Activated CD4-positive, alpha-beta T cell treated with anti-CD3 and anti-CD28 coated beads, Interleukin-2, amount 50 U/mL, for 16 hours (primary cell): ENCODE measurements at places on chromosomes 7 and 10.

GRCh38 chr10:110364531-110364937 lies 59.8 kb upstream of the SMNDC1 start:
- no peak for DNase-seq

GRCh38 chr10:29840516-29841276 lies 205.9 kb upstream of the SVIL start:
- no peak for DNase-seq

DNA sequence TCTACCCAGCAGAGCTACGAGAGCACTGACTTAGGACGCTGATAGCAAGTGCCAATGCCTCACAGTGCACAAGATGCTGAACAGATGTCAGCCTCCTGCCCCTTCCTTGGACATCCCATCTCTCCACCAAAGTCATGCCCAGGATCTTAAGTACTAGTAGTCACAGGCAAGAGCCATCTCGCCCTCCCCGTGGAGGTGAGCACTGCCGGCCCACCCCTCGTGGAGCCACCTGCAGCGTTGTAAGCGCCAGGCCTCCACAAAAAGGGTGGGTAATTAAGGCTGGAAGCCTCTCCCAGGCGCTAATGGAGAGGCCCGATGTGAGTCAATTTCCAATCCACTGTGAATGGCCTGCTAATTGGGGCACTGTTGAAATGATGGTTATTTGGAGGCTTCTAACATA lies 156.2 kb downstream of the GRID1 start:
- no peak for DNase-seq

DNA sequence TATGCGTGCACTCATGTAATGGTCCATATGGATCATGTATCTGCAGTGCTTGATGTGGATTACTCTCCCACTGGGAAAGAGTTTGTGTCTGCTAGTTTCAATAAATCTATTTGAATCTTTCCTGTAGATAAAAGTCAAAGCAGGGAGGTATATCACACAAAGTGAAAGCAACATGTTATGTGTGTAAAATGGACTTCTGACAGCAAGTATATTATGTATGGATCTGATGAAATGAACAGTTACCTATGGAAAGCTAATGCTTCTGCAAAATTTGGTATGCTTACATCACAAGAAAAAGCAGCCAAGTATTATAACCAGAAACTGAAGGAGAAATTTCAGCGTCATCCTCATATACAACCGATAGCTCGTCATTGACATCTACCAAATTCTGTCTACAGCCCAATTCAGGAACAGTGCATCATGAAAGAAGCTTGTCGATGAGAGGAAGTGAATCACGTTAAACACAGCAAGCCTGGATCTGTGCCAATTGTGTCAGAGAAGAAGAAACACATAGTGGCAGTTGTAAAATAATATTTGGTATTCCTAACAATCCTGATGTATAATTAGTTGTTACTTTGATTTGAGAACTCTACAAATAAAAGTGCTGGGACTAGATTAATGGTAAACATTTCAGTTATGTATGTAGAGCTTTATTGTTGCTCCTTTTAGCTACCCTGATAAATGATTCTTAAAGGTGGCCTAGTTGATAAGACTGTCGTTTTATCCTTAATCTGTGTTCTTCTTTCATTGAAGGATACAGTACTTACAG lies 14.2 kb upstream of the SYPL1 start:
- peak; percentile 41 for DNase-seq

DNA sequence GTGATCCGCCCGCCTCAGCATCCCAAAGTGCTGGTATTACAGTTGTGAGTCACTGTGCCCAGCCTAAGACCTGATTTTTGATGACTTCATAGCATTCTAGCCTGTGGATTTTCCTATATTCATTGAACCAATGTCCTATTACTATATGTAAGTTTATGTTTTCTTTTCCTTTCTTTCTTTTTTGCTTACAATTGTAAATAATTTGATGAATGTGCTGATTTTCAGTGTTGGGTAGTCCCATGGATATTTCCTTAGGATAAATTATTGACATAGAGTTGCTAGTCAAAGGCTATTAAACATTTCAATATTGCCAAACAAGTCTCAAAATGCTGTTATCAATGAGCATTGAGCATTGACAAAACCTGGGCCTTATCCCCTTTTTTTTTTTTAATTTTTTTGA lies 9.9 kb upstream of the PHYH start:
- no peak for DNase-seq

DNA sequence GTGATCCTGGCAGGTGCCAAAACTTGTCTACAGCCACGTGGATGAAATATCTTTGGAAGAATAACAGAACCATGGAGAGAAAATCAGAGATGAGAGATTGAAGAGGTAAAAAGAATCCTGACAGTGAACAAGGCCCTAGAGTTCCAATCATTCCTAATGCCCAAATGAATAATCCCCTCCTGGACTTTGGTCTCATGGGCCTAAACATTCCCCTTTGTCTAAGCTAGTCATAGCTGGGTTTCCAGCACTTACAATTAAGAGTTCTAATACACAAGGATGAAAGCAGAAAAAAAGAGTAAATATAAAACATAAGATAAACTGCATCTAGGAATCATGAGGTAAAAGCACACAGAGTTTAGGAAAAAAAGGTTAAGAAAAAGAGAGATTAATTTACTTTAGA lies 40.2 kb downstream of the ARHGAP12 start:
- no peak for DNase-seq

GRCh38 chr7:98722402-98722801 lies 105.3 kb downstream of the NPTX2 start:
- DNase-seq, result no peak

DNA sequence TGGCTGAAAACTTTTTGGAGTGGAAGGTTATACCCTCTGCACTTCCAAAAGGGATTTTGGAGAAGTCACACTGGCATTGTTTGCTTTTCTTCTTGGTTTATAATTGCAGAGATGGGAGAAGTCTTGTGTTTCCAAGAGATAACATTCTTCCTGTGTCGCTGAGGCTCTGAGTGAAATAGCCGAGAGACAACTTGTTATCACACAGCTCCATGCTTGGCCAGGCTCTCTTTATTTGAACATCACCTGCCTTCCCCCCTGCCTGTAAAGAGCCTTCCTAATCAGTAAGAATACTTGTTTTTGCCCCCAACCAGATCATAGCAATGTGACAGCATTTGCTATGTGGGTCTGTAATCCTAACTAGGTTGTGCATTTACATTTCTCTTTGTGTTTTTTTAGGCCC lies 270.7 kb downstream of the GALNT17 start:
- no peak for DNase-seq

- DNase-seq, result no peak
Measured at GRCh38 chr7:128840326-128841170, 10.3 kb downstream of the FLNC start.

DNA sequence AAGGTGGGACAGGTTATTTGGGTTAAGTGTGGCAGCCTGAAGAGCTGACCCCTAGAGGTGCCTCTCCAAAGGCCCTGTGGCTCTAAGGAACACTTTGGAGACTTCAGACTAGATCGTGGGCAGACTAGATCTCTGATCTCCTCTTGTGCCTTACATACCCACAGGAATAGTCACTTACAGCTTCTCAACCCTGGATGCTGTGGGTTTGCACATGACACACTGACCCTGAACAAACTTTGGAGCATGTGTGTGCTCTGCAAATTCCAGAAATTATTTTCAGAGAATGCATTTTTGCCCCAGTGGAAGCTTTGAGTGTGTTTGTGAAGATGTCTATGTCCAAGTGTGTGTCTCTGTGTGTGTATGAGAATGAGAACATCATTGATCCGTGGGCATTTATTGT lies 119.6 kb downstream of the EMX2 start:
- no peak for DNase-seq

DNA sequence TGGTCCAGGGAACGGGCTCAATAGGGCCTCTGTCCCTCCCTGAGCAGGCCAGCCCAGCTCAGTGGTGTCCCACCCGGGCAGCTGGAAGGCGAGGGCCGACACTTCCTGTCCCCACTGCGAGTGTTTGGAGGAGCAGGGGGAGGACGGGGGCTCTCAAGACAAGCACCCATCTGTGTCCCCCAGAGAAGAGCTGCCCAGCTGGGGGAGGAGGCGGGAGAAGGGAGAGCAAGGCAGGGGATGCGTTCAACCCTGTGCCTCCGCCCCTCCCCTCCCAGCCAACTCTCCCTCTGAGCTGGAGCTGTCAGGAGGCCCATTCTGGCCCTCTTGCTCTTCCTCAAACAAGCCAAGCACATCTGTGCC lies 35.7 kb downstream of the ZCCHC24 start:
- DNase-seq, result no peak

- DNase-seq, result no peak
Measured at GRCh38 chr7:44184206-44184872, 4.9 kb downstream of the GCK start.

DNA sequence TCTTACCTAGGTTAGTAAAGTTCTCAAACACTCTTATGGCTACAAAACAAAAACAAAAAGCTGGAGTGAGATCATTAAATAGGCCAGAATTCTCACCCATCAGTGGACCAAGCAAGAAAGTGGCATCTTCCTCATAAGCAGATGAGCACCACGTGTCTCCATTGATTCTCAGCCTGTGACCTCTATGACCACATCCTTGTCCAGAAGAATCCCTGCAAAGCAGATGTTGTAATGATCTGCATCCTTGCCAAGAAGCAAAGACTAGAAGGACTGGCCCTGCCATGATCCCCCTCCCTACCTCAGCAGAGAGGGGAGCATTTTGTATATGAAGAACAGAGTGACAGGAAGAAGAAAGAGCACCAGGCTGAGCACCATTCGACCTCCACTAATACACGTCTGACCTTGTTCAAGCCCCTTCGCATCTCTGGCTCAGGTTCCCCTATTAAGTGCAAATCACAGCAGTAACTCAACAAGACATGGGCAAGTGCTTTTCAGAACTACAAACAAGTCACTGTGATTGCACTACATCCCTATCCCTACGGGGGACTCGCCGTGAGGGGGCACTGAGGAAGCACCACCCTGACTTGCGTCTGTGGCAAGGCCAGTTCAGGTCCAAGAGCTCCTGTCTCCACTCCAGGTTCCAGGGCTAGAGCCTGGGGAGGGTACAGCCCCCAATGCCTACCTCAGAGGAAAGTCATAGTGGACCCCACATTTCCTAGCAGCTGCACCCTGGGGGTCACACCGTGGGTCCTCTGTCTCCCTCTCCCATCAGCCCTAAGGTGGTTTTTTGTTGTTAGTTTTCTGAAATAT lies 22.2 kb upstream of the RASSF4 start:
- DNase-seq, result no peak

DNA sequence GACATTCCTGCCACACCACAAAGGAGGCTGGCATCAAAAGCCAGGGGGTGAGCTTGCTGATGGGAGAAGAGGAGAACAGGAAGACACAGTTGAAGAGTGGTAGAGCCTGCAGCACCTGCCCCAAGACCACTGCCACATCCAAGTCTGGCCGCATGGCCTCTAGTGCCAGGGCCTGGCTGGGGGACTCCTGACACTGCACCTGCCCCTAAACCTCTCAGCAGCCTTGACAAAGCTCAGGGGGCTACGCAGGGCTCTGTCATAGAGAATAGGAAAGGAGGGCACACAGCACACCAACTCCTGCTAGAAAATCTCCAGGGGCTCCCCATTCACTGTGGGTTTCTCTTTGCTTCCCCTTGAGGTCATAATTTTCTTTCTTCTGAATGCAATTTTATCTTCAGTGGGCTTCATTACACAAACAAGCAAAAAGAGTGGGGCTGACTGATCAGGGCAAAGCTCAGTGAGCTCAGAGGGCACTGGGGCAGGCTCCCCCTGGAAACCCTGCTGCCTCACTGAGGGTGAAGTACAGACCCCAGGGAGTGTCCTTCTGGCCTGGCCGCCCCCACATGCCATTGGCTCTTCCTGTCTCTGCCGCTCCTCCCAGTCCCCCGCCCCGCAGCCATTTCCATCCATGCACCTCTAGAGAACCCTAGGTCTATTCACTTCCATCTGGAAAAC lies 37.2 kb downstream of the VOPP1 start:
- no peak for DNase-seq

DNA sequence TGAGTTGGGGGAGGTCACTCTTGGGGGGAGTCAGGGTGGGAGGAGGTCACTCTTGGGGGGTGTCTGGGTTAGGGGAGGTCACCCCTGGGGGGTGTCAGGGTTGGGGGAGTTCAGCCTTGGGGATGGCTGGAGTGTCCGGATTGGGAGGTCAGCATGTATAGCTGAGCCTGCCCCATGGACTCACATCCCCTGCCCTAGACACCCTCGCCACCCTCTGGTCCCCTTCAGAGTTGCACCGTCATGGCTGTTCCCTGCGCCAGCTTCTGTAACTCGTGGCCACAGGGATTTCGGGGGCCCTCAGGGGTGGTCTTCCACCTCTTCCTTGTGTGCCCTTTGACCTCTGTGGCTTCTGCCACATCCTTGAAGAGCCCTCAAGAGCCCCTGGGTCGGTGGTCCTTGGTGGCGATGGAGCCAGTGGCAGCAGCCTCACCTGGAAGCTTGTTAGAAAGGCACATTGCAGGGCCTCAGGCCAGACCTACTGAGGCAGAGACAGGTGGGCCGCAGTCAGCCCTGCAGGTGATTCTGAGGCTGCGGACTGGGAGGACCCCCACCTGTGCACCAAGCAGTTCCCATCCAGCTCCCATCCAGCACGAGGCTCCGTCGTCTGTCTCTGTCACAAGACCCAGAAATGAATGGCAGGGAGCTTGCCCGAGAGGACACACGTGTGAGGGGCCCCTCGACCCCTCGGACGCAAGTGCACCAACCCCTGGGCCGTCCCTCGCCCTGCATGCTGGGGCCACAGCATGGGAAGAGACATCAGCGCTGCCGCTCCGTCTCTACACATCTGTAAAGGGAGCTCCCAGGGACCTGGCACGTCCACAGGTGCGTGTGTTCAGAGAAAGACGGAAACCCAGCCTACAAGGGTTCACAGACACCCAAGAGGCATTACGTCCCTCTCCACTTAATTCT lies 44.7 kb upstream of the SUN1 start:
- no peak for DNase-seq
